Esophagus squamous epithelium (tissue), 5 donors: ENCODE measurements at places on chromosomes 5 and 9.

- no peak for DNase-seq
These were observed 46.3 kb upstream of the TNFSF15 start for GRCh38 chr9:114852050-114852594.

GRCh38 chr5:173138707-173139106, 5.6 kb upstream of the BNIP1 start:
- no peak for DNase-seq

DNA sequence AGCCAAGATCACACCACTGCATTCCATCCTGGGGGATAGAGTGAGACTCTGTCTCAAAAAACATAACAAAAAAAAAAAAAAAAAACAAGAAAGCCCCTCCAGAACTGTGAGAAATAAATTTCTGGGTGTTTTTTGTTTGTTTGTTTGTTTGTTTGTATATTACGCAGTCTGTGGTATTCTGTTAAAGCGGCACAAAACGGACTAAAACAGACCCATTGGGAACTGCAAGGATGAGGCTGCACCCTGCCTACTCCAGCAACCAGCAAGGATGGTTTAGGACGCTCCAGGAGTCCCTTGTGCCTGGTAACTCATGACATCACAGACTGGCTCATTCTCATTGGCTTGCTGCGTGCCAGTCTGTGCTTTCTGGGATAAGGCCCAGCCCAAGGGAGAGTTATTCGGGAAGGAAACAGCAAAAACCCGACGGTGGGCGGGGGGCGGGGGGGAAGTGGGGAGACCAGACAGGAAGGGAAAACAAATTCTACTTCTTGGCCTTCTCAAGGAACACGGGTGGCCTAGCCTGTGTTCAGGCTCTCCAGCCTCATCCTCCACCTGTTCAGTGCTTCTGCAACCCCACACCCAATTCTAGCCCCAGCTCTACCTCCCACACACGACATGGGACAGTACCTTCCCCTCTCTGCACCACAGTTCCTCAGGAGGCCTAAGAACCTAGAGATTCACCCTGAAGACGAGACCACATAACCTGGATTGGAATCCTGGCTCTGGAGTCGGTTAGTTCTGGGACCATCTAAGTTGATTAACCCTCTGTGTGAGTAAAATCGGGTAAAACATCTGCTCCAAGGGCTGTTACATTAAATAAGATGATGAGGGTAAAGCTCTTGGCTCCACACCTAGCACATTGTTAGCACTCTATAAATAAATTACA, 2.8 kb downstream of the CD74 start:
- DNase-seq: no peak

DNA sequence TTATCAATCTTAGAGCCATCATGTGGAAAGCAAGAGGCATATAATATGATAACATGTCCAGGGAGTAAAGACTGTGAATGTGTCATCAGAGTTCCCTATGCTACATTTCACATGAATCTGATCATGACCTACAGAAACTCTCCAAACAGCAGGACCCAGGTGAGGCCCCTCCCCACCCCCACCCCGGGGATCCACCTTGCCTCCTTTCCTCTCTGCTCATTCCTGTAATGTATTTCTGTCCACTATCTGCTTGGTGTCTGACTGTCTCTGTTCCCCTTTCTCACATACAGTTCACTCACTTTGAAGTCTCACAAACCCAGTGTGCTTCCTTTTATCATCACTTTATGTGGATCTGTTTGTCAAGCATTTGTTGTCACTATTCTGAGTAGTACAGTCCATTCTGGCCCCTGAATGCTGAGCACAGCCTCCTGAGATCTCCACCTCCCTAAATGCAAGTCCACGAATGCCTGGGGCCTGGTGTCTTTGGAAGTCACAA, 76.4 kb upstream of the SMARCA2 start:
- DNase-seq: no peak

- no peak for DNase-seq
These were observed 96.6 kb downstream of the DPYSL3 start for GRCh38 chr5:147413266-147413665.

DNA sequence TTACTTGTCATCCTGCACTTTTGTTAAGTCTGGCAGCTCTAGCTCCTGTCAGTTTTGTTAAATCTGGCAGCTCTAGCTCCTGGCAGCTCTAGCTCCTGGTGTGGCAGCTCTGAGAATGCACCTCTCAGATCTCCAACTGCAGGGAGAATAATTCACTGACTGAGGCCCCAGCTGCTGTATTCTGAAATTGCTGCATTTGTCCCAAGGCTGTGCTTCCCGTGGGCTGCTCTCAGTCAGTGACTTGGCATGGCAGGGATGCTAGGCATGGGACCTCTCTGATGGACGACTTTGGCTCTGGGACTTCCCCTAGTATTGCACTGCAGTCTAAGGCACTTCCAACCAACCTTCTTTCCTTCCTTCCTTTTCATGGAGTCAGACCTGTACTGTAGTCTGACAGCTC, 475.7 kb downstream of the CCDC171 start:
- DNase-seq: no peak

DNA sequence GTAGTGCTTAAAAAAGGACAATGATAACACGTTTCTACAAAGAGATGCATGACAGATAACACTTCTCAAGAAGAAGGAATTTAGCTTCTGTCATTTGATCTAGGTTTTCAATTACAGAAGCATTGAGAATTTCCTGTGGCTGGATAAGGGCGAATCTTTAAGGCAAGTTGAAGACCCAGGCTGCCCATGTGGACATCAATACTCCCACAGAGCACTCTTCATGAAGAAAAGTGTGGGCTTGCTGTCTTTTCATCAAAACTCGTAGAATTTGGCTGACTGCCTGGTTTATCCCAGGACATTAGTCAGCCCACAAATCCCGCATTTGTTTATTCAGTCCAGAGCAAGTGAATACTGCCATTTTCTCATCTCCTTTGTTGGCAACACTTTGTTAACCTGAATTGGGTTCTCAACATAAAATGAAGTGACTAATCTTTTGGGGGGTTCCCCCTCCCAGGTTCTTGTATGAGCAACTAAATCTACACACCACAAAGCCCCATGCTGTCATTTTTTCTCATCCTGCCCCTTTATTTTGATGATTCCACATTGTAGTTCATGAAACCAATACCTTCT, 43.4 kb upstream of the CDKN2B start:
- DNase-seq: no peak

- DNase-seq: no peak
These were observed 116.1 kb downstream of the NRG2 start for GRCh38 chr5:139926797-139927503.

DNA sequence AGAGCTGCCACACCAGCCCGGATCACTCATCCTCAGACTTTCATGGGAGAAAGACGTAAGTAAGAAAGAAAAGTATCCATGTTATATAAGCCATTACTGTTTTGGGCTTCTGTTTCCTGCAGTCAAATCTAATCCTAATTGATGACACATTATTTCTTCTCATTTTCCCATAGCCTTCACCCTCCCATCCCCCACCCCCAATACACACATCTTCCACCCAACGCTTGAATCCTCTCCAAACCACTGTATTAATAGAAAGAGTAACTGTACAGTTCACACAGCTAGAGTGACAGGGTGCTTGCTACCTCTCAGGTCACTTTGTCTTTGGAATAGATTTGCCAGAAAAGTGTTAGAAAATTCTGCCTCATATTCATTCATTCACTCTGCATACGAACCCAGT, 69.3 kb upstream of the IL17B start:
- DNase-seq: no peak

DNA sequence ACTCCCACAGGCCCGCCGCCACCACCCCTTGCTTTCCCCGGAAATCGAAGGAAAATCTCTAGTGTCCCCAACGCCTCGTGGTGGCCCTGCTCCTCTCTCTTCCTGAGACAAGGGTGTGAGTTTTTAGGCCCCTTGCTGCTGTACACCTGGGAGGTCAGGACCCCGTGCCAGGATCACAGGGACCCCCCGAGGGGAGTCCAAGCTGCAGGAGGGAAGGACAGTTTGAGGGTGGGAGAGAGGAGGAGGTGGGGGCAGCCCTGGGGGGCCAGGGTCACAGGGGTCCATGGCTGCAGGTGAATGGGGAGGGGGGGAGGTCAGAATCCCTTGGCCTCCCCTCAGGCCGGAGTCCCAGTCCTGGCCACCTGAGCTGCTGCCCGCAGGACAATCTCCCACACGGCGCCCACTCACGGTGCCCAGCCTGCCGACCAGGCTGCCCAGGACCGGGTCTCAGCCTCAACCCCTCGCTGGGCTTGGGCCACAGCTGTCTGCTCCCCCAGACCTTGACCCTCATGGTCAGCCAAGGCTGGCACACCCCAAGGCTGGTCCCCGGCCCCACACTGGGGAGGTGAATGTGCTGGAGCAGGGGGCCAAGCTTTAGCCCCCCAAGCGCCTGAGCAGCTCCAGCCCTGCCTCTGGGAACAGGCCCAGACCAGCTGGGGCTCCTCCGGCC, 19.9 kb downstream of the TPPP start:
- DNase-seq: no peak

DNA sequence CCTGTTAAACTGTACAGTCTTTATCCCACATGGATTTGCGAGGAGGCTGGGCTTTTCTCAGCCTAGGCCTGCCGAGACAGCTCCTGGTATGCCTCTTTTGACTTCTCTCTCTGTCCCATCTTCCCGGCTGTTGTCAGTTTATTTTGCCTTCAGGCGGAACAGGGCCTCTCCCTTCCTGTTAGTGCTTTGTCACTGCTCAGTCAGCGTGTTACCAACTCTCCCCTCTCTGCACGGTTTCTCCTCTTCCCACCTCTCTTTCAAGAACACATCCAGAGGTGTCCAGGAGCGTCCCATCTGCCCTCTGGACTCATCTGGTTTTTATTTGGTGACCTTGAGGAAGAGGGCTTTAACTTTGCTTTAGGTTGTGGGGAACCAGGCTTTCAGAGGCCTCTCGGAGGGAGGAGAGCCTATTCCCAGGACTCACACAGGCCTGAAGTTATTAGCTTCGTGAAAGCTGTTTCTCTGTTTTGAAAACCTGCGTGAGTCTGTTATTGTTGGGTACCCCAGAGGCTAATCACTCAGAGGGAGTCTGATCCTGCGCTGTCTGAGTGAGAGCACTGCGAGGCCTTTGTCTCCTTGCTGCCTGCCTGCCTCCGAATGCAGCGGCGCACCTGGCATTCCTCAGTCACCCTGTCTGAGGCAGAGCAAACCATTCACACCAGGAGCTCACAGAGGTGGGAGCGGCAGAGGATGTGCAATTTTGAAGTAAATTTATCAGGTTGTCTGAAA, 234.4 kb upstream of the MPDZ start:
- no peak for DNase-seq

DNA sequence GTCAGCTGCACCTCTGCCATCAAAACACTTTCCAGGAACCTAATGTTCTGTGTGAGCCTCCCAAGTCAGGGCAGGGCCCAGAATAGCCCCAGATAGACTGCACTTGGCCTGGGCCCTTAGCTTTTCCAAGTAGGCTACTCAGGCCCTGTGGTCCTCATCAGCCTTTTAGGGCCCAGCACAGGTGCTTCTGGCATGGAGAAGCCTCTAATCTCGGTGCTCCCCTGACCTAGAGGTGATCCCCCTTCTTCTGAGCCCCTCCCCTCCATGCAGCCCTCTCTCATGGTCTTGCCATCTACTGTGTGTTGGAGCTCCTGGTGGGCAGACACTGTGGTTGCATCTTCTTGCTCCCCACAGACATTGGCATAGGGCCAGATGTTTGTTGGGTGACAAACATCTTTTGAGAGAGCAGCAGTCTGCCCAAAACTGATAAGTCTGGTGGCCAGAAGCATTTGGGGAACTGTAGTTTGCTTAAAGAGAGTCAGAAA, 28.1 kb downstream of the FRMPD1 start:
- no peak for DNase-seq

GRCh38 chr5:116455061-116455460, 119.6 kb downstream of the SEMA6A start:
- DNase-seq: no peak

DNA sequence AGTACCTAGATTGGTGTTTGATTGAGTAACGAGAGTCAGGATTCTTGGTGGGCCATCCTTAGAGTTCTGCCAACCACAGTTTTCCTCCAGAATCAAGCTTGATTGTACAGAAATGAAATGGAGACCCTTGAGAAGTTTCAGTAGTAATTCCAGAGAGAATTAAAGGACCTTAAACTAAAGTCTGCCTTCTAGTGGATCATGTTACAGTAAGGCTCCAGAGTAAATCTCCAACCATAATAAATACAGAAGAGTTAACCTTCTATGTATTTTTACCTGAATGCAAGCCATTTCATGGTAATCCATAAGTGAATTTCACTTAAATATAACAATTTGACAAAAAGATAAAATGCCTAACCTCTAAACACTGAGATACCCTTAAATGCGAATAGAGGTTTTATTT, 53.0 kb upstream of the CNTLN start:
- DNase-seq: no peak

- no peak for DNase-seq
These were observed 136.7 kb downstream of the GCNT1 start for GRCh38 chr9:76595645-76596044.

DNA sequence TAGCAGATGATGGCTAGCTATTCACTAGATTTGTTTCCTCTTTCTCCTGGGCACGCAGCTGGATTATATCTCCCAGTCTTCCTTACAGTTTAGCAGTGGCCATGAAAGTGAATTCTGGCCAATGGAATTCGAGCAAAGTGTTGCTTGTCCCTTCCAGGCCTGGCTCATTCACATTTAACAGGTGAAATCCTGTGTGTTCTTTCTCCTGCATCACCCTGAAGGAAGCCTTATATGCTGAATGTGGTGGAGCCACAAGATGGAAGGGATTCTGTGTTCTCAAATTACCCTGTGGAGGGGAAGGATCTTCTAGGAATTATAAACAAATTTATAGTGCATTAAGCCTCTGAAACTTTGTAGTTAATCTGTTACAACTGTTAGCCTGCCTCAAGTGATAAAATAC, 8.2 kb upstream of the ELOVL7 start:
- no peak for DNase-seq
